Cerebellar nuclear complex (tissue), 1 donor: ENCODE measurements at places on chromosomes 1 and 21.

DNA sequence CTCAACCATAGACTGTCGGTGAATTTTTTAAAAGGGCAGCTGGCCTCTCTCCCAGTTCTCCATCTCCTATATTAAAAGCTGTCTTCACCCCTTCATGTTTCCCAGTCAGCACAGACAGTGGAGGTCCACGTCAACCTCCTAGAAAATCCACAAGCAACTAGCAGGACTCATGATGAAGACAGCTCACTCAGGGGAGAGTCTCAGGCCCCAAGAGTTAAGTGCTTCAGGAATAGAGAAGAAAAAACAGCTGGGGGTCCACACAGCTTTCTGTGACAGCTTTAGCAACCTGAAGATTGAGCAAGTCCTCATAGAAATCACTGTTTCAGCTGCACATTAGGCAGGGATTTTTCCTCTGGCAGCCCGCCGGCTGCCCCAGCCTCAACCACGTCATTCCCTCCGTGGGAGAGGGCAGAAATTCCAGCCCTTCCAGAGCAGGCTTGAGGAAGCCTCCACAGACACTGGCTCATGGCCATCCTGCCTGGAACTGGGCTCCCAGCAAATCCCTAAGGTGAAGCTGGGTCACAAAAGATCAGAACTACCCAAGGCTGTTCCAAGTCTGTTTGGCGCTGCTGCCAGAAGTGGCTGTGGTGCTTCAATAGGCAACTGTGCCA is 15.2 kb downstream of the GPR161 start:
- DNase-seq: no peak

GRCh38 chr21:14548779-14549178 is 2.7 kb upstream of the SAMSN1 start:
- no peak for DNase-seq

DNA sequence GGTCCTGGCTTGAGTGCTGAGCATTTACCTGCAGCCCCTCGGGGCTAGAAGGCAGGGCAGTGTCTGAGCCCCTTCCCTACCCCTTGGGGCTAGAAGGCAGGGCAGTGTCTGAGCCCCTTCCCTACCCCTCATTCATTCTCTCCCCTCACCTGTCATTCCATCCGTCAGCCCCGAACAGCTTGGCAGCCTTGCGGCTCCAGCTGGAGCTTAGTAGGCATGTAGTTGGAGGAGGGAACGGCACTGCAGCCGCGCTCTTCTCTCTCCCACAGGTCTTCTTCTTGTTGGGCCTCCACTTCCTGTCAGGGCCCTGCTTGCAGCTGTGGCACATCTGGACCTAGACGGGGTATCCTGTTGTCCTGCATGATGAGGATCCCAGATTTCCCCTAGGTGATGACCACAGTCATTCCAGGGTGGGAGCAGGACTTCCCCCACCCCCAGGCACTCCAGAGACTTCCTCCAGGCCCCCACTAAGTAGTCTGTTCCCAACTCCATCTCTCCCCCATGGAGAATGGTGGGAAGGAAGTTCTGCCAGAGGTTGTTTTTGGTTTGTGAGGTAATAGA is 22.2 kb downstream of the MAPKAPK2 start:
- DNase-seq: no peak

GRCh38 chr1:28646040-28646439 is 2.4 kb upstream of the RNU11 start:
- no peak for DNase-seq

GRCh38 chr21:33388188-33388587 is 15.0 kb upstream of the IFNGR2 start:
- DNase-seq: no peak

- no peak for DNase-seq
Observed at GRCh38 chr1:182309631-182310351, 81.8 kb downstream of the GLUL start.

- DNase-seq: no peak
Observed at GRCh38 chr1:6891781-6892579, 106.7 kb downstream of the CAMTA1 start.

DNA sequence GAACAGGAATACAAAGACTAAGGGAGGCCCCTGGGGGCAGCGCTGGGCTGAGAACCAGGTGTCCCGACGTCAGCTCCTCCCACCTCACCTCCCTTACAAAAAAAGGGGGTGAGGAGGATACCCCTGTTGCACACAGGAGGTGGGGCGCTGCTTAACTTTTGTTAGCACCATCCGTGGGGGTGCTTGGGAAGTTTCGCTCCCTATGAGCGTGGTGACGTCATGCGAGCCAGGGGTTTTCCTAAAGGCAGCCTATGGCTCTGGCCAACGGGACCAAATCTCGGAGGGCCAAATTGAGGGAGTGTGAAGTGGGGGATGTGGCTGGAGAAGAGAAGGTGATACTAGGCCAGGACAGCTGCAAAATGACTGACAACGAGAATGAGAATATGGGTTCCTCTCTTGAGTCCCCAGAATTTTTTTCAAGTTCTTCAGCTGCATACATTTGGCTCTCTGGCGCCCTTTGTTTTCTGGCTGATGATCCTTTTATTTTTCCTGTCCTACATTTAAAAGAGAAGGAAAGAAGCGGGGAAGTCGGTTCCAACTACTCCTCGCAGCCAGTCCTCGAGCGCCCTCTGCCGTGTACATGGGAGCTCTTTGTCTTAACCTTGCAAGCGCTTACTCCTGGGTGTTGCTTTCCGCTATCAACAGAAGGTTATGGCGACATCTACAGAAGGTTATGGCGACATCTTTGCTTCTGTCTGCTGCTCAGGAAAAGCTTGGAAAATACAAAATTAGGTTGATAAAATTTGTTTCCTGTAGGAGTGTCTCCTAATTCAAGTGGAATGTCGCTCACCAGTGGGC is 48.0 kb upstream of the ZC3H11B start:
- DNase-seq: no peak

DNA sequence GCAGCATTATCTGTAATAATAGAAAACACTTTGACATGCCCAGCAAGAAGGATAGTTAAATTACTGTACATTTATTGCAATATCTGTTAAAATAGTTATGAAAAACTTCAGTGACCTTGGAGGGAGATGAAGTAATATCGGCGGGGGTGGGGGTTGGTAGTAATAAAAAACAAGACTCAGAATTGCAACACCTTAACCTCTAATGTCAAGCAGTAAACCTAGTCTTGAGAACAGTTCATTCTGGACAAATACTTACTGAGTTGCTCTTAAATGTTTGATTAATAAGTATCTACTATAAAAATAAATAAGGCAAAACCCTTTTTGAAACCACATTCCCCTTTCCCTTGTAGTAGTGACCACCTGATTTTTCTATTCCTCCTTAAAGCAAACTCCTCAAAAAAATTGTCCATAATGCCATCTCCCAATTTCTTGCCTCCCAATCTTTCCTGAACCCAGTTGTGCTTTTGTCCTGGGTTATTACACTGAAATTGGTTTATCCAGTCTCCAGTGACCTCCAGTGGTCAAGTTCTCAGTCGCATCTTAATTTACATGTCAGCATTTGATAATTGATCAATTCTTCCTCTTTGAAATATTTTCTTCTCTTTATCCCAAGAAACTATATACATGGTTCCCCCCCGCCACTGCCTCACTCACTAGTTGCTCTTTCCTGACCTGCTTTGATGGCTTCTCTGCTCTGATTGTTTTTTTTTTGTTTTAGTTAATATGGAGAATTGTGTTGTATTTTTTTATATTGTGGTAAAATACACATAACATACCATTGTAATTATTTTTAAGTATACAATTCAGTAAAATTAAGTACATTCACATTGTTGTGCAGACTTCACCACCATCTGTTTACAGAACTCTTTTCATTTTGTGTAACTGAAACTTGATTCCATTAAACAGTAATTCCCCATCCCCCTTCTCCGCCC is 36.8 kb downstream of the RAP1A start:
- no peak for DNase-seq

GRCh38 chr1:207079706-207080241 is 8.9 kb upstream of the C4BPB start:
- DNase-seq: no peak

- DNase-seq: no peak
Observed at GRCh38 chr1:56045477-56045876, 533.9 kb downstream of the PLPP3 start.

DNA sequence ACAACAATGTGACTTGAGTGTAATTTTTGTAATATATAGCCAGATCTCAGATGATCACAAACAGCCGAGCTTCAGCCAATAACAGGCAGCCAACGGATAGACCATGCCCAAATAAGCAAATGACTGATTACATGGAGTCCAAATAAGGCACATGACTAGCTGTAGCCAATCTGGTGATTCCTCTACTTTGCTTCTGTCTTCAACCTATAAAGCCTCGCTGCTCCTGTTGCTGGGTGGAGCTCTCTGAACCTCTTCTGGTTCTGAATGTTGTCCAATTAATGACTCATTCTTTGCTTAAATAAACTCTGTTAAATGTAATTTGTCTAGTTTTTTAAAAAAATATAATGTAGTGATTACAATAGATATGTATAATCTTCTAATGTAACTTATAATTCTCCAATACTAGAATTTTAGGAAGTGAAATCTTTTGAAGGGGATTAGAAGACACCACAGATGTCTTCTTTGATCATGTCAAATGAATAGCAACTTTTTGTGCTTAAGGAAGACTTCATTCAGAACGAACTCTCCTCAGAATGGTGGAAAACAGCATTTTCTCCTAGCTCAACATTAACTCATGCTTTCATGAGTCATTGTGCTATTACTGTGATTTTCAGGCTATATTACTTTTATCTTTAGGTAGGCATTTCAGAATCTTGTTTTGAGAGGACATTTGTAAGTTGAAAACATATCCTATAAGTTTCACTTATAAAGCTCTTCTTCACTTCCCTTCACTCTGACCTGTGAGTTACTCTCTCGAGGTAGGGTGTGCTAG is 857.8 kb upstream of the B3GALT2 start:
- no peak for DNase-seq

DNA sequence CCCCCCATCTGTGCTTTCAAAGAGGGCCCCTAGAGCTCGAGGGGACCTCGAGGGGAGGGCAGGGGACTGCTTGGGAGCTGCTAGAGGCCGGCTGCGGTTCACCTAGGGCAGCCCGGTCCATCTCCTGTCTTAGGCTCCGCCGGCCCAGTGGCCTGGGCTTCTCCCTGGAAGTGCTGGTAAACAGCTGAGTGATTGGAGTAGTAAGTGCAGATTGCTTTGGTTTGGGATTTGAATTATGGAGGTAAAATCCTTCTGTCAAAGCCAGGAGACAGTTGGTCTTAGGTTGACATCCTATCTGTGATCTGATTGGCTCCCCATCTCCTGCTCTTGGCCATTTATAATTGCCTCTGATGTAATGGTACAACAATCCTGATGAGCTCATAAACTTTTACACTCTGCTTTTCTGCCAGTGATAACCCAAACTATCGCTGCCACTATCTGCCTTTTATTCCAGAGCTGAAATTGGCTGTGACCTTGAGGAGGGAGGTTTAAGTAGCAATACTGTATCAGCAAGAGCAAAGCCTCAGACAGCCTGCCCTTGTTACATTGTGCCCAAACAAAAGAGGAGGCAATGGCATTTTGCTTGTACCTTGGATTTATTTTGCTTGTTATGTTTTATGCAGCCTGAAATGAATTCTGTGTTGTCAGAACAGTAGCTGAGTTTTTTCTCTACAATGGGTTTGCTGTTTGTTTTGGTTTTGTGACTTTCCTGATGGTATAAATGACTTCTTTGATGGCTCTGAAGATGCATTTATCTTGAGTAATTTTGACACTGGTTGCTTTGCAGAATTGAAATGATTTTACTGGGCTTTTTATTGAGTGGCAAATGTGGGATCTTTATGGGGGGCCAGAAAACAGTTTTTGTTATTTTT is 2.4 kb downstream of the ARID1A start:
- DNase-seq: peak; percentile 10

DNA sequence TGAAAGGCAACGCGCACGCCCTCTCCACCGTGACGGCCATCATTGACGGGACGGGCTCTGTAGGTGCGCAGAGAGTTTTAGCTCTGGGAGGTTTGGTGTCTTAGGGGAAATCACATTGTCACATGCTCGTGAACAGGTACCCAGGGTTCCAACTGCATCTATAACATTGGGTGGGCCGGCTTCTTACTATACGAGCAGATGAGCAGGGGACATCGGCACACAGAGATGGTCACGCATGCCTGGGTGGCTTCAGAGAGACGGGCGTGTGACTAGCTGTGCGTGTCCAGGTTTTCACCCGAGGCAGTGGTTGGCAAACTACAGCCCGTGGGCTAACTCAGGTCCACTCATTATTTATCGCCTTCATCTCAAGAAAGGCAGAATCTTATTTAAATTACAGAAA is 54.7 kb downstream of the SLC37A1 start:
- DNase-seq: no peak

GRCh38 chr1:118504867-118505266 is 319.8 kb upstream of the SPAG17 start:
- no peak for DNase-seq

DNA sequence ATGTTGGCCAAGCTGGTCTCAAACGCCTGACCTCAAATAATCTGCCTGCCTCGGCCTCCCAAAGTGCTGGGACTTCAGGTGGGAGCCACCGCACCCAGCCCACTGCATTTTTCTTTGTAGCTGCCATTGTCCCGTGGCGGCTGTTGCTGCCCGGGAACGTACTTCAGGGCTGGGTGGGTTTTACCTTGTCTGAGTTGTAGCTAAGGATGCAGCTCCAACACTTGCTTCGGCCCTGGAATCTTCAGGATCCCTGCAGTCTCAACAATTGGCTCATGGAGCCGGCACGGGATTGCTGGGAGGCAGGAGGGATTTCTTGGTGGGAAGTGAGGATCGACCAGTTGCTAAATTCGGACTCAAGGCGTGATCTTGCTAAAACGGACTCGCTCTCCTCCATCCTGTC is 10.7 kb downstream of the TNFRSF8 start:
- no peak for DNase-seq

DNA sequence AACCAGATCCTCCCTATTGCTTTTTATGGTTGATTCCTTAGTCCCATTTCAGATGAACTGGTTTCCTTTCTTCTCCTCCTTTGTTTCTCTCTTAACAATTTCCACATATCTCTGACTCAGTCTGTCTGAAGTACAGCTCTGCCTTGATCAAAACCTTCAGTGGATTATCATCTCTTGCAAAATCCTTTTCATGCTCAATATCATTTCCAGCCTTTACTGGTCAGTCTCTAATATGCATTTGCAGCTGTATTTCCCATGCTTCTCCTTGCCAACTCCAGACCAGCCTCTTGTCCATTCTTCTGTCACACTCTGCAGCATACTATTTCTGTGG is 72.2 kb downstream of the SNX7 start:
- DNase-seq: no peak

GRCh38 chr1:110647254-110647891 is 27.4 kb downstream of the KCNA3 start:
- no peak for DNase-seq

- DNase-seq: no peak
Observed at GRCh38 chr1:94258873-94259331, 21.5 kb upstream of the ARHGAP29 start.

- no peak for DNase-seq
Observed at GRCh38 chr1:189790335-189790734, 687.3 kb downstream of the BRINP3 start.
